ENCODE measurements at places on chromosomes 12 and 14.

- no peak for DNase-seq
Observed at GRCh38 chr14:63276016-63276415, 42.7 kb downstream of the GPHB5 start.

DNA sequence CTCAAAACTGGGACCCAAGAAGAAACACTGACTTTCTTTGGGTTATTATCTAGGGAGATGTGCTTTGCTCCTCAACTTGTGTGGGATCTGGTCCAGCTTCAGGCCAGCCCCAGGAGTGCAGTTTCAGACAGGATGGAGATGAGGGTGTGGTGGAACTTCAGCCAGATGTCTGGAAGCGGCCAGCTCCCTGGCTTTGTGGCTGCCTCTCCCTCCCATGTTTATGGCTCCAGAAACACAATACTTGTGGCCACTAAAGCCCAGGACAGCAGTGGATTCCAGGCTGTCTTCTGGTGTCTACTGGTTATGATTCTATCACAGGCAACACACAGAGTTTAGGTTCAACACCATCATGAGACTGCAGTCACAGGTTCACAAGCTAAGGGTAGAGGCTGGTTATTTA, 44.2 kb upstream of the EMP1 start:
- DNase-seq = no peak

GRCh38 chr14:103070971-103071542, 13.0 kb upstream of the LBHD2 start:
- no peak for DNase-seq

DNA sequence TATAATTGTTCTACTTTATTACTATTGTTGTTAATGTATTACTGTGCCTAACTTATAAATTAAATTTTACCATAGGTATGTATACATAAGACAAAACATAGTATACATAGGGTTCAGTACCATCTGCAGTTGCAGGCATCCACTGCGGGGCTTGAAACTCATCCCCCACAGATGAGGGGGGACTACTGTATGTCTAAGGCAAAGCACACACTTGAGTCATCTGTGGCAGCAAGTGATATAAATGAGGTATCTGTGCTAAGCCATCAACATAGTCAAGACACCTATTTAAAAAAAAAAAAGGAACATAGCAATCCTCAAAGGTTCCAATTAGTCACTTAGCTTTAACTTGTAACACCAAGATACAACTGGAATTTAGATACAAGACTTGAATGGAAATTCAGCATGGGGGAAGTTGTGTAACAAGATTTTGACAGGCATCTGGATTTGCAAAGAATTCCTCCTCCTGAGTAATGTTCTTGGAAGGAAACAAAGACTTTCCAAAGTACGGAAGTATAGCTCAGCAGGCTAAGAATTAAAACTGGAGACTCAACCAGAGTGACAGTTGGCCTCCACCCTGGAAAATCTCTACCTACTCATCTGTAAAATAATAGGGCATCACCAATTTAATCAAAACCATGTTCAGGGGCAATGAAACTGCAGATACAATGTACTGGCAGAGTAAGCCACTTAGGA, 14.9 kb downstream of the DCAF5 start:
- no peak for DNase-seq
